Renal cortex interstitium (tissue), 15 donors: ENCODE measurements at places on chromosomes 3 and 15.

DNA sequence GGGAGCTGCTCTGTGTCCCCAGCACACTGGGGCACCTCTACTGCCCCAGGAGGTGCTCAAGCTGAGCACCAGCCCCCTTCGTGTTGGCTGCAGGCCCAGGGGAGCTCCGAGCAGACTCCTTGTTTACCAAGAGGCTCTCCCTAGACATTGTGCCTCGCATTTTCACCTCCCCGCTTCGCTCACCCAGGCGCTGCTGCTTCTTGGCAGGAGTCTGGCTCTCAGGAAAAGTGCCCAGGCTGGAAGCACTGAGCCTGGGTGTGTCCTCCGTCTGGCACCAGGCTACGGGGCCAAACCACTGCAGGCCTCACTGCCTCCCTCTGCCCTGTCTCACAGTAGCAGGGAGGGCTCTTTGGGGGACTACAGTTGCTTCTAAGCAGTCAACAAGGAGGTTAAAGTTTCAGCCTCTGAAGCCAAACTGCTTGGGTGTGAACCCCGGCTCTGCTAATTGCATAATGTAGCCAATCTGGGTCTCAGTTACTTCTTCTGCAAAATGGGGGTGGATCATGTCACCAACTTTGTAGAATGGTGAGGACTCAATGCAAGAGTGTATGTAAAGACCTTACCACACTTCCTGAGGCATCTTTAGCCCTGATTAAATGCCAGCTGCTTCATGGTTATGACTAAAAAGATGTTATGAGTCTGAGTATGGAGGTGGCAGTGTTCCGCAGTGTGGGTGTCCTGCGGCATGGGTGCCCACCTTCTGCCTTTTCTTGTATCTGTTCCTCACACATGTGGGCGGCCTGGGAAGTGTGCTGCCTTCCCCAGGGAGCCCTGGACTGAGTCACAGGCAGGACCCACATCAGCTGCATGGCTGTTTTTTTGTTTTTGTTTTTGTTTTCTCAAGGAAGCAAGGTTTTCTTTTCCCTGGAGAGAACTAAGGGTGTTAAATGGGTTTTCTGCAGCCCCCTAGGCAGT lies 88.9 kb downstream of the CLSTN2 start:
- no peak for DNase-seq

DNA sequence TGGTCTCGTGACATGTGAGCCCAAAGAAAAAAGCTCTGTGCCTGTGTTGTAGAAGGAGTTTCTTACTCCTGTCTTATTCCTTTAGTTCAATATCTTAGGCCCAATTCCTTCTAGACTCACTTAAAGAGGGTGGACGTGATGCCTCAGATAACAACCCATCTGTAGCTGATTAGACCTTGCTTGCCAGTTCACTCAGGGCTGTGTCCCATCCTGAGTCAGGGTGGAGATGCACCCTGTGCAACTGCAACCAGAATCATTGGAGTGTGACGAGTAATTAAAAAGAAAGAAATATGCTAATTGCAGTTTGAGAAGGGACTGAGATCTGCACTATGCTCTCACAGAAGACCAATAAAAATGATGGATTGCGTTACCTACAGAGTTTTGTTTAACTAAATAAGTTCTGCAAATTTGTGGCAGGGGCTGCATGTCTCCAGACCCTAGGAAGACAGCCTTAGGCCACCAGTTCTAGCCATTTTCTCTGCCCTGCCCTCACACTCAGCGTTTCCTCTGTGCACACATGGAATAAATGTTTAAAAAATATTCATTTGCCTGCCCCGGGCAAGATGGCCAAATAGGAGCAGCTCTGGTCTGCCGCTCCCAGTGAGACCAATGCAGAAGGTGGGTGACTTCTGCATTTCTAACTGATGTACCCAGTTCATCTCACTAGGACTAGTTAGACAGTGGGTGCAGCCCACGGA lies 83.0 kb downstream of the MOBP start:
- DNase-seq: no peak

- DNase-seq: no peak
Measured at GRCh38 chr3:54810401-54810800, 117.5 kb downstream of the LRTM1 start.

- DNase-seq: no peak
Measured at GRCh38 chr15:50163719-50164410, 18.1 kb upstream of the SLC27A2 start.

- DNase-seq: no peak
Measured at GRCh38 chr3:141846050-141846433, 30.4 kb upstream of the ATP1B3 start.

DNA sequence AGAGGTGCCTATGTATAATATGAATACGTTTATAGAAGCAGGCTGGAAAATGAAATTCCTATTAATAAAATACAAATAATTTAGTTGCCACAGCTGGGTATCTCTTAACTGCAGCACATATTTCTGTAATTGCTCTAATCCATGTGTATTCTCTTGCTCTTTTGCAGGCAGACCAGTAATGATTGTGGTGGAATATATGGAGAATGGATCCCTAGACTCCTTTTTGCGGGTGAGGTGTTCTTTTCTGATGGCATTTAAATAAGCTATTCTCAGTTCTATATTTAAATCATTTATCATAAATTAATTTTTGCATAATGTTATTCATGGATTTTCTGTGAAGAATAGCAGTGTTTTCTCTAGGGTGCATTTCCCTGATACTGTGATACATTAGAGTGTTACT lies 153.9 kb upstream of the ARL6 start:
- DNase-seq: no peak

DNA sequence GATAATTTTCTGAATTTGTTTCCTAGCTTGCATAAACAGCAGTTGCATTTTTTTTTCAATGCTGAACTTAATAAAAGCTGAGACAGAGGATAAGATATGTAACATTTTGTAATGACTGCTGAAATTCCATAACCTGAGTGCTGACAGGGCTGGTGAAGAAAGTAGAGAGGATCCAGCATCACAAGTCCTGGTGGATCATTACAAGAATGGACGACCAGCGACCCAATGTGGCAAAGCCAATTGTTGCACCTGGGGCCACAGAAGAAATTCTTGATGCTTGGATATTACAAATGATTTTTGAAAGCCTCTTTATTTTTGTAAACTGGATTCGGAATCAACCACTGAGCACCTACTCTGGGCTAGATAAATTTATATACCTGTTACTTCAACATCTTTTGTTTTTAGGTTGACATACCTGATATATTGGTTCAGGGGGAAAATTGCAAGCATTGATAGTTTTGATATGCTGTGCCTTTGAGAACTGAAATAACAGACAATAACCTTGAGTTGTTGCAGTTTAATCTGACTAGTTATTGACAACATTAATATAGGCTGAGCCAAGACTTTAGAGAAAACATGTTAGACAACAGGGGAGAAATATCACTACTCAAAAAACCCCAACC lies 3.9 kb upstream of the ACTL6A start:
- peak; percentile 36 for DNase-seq

- DNase-seq: no peak
Measured at GRCh38 chr3:116630494-116630893, 79.1 kb upstream of the TUSC7 start.

DNA sequence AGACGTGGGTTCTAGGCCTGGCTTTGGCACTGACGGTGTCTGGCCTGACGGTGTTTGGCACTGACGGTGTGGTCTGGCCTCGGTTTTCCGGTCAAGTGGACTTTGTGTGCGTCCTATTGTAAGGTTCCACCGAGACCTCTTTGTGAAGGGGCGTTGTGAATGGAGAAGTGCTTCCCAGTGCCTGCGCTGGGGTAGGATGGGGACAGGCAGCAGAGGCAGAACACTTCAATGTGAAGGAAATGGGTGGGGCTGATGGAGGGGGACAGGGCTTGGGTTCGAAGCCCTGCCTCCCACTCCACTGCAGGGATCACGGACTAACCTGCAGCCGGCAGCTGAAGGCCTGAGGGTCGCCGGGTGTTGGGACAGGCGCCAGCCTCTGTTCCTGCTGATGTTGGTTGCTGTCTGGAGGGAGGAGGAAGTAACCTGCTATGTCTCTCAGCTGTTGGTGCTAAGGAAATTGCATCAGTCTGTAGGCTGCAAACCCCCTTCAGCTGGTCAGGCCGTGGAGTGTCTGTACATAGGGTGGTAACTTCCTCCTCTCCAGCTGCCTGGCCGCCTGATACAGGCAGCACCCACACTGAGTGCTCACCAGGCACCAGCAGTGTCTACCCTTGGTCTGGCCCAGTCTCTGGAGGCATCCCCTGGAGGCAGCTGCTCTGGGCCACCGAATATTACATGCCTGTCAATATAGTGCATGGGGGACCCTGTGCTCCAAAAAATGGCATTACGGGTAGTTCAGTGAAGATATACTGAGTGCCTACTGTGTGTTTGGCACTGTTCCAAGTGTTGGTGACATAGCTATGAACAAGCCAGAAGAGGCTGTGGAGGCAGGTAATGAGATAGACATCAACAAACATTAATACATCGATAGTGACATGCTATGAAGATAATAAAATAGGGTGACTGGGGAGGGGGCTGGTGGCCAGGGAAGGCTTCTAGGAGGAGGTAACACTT lies 1.1 kb downstream of the TM6SF1 start:
- no peak for DNase-seq

DNA sequence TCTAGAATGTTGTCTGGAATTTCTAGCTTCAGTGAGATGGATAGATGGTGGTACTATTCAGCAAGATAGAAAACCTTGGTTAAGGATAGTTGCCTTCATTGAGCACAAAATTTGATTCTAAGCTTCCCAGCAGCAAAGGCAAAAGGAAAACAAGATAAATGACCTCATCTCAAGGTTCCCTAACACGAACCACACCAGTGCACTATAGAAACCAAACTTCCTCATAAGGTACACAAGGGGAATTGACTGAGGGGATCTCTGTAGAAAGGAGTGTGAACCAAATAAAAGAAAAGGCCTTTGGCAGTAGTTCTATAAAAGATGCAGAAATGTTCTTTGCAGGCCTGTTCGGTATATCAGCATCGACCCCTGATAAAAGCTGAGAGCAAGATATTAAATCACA lies 288.9 kb downstream of the SHQ1 start:
- DNase-seq: no peak

- DNase-seq: peak; percentile 41
Measured at GRCh38 chr3:30894521-30895251, at the start of gene GADL1. Gene GADL1, minus strand, starts transcription at chr3:30894661. Its CDS starts 47 bp downstream, at chr3:30894614.

DNA sequence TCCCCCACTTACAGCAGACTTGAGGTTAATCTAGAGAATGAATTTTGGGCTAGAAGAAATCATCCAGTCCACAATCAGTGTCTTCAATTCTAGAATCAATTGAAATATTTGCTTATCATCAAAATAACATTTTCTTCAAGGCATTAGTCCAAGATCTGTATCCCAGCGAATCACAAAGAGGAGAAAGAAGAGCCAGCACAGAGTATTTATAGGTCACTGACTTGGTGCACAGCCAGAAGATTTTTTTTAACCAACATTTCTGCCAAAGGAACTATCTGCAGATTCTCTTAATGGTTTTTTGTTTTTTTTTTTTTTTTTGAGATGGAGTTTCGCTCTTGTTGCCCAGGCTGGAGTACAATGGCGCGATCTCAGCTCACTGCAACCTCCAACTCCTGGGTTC lies 178.2 kb downstream of the TNIK start:
- no peak for DNase-seq

GRCh38 chr3:38740537-38740936 lies 75.5 kb downstream of the SCN10A start:
- DNase-seq: no peak
